Left colon (tissue), 2 donors: ENCODE measurements at places on chromosomes 13 and 19. TPM values are rescaled to one million over a fixed set of nuclear protein-coding genes. Genes with fewer than 3 reads are reported as not detected.

The CLPTM1 gene
- 113 TPM for total RNA-seq

The KLF5 gene
- 365 TPM for total RNA-seq

The OR10H1 gene
- total RNA-seq: 0.09 TPM

The KASH5 gene
- total RNA-seq: not detected

The INSR gene
- 84.9 TPM for total RNA-seq

The TLE6 gene
- total RNA-seq: 2.6 TPM

The VN1R4 gene
- not detected for total RNA-seq

The ETHE1 gene
- 480 TPM for total RNA-seq

The ZNF492 gene
- 0.43 TPM for total RNA-seq

The CEACAM4 gene
- total RNA-seq: 0.22 TPM

The COMP gene
- total RNA-seq: not detected

The ZNF296 gene
- total RNA-seq: 6.1 TPM

The CEACAM7 gene
- total RNA-seq: 2,049 TPM

The ZNF723 gene
- not detected for total RNA-seq

The VWA8 gene
- 26.9 TPM for total RNA-seq

The DCLK1 gene
- 2.7 TPM for total RNA-seq

The DIAPH3 gene
- 5.0 TPM for total RNA-seq

The KLF1 gene
- not detected for total RNA-seq

GRCh38 chr19:48560095-48560530 lies 8.1 kb downstream of the SULT2B1 start:
- no peak for DNase-seq

DNA sequence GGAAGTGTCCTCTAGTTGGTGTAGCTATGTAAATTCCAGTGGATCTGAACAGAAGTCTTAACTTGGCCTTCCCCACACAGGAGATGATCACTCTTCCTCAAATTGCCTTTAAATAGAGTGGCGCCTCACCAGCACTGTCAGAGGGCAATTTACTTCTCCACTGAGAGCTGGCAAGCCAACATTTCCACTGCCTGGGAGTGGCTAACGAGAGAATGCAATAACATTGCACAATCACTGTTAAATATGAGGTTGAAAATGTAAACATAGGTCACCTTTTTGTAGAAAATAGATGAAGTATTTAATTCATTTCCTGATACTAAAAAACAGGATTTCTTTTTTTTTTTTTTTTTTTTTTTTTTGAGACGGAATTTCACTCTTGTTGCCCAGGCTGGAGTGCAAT lies 55.4 kb upstream of the UBL3 start:
- peak; percentile 85 for DNase-seq

- DNase-seq: no peak
These were observed 61.4 kb downstream of the ERCC5 start for GRCh38 chr13:102907016-102907756.

GRCh38 chr19:1411255-1412191 lies 4.1 kb downstream of the DAZAP1 start:
- no peak for DNase-seq

- DNase-seq: peak; percentile 41
These were observed 4.9 kb downstream of the CSNK1G2 start for GRCh38 chr19:1945899-1946298.

- DNase-seq: no peak
These were observed 56.1 kb upstream of the ATXN8OS start for GRCh38 chr13:70051531-70051930.

DNA sequence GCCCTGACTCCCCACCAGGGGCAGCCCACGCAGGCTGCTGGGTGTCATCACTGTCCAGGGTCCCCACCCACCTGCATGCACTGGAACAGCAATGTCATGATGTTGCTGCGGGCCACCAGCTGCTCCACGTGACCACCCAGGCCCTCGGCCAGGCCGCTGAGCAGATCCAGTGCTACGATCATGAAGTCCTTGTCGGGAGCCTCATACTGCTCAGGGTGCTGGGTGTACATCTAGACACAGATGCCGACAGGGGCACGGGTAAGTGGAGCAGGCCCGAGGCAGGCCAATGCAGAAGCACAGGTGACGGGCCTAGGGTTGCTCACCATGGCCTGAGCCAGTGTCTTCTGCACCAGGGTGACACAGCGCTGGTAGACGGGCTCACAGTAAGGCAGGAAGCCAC lies 8.7 kb upstream of the FBXW9 start:
- DNase-seq: no peak

DNA sequence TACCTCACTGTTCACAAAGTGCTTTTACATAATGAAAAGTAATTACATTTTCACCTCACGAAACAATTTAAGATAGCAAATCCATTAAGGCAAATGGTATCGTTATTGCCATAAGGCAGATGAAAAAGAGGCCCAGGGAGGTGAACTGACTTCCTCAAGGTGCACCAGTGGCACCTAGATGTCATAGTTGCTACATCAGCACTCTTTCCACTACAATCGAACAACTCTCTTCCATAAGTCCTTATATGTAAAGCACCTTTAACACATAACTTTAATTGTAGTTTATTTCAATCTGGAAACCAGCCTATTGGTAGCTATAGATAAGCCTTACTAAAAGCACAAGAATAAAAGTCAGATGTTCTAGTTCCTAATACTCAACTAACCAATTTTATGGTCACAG lies 35.1 kb downstream of the XPO4 start:
- no peak for DNase-seq

DNA sequence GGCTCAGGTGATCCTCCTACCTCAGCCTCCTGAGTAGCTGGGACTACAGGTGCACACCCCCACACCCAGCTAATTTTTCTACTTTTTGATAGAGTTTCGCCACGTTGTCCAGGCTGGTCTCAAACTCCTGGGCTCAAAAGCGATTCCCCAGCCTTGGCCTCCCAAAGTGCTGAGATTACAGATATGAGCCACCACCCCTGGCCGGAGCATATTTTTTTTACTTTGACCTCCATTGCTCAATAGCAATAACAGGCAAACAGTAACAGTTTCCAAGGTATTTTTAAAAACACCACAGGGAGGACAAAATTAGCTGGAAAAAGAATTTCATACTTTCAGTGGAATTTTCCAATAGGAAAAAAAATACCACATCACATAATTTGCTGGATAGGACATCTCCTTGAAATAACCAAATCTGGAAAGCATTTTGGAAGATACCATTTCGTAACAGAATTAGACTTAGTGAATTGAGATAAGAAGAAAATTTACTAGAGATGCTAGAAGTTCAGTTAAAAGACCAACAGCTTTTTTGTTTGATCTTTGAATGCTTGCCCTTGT lies 5.2 kb downstream of the DUXA start:
- no peak for DNase-seq

- no peak for DNase-seq
These were observed 30.3 kb downstream of the TSHZ3 start for GRCh38 chr19:31318790-31319425.

- no peak for DNase-seq
These were observed 2.0 kb downstream of the PPP6R1 start for GRCh38 chr19:55256562-55257460.

GRCh38 chr13:64471916-64472315 lies 2758.2 kb downstream of the PCDH9 start:
- DNase-seq: no peak

GRCh38 chr19:14632286-14632685 lies 42.4 kb downstream of the ADGRE3 start:
- no peak for DNase-seq

DNA sequence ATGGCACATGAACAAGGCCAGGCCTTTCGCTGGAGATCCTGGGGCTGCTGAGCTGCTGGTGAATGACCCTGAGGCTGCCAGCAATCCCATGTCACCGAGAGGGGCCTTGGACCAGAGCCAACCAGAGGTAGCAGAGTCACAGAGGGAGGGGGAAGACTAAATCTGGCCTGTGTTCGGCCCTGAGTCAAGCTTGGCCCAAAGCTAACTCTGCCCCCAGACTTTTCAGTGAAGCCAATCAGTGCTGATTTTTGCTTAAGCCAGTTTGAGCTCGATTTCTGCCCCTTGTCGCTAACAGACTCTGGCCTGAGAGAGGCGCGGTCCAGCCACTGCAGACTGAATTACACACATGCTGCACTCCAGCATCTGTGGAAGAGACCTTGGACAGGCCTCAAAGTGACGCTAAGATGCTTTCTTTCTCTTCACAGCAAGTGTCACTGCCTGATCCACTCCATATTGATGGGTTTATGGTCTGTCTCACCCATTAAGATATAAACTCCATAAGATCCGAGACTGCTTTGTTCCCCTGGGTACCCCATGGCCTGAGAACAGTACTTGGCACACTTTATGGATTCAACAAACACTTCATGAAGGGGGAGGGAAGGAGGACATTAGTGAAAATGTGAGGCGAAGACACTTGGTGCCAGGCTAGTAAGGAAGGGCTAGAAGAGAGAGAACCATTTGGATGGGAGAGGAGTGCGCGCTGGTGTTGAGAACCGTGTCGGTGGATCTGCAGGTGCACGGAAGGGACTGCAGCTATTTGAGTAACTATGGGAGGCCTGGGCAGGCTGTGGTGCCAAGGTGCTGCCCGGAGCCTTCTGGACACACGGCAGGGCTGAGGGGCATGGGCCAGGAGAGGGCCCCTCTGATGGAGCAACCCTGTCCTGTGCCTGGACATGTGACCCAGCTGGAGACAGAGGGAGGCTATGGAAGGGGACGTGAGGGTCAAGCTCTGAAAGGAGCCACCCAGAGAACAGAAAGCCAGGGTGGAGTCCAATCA lies 17.6 kb downstream of the RANBP3 start:
- DNase-seq: no peak

DNA sequence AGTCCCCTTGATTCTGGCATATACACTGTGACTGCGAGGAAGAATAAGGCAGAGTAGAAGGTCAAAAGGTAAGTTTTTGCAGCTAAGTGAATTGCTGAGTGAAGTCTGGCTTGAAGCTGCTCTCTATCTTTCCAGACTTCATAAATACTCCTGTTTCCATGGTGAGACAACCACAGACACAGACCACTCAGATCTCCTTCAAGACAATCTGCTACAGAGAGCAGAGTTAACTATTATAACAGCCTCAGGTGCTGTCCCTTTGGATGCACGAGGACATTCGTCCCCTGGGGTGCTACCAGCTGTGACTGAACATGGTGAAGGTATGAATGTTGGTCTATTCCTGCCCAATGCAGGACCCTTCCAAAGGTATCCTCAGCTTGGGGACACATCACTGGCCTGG lies 104.0 kb downstream of the MYCBP2 start:
- DNase-seq: no peak

GRCh38 chr13:73421310-73421912 lies 362.6 kb downstream of the KLF5 start:
- no peak for DNase-seq

DNA sequence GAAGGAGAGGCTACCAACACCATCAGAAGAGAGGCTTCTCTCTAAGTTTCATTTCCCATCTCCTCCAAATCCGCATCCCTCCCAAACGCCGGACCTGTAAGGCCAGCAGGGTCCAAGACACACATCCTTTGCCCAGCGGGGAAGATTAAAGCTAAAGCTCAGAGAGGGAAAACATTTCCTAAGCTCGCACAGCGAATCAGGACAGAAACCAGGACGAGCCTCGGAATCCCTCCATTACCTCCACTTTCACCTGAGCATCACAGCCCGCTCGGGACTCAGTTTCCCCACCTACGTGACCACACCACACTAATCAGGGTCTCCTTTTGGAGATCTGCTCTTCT lies 711 bp upstream of the FOSB start:
- DNase-seq: no peak

GRCh38 chr19:14795078-14795721 lies 16.8 kb upstream of the ADGRE2 start:
- DNase-seq: no peak

GRCh38 chr19:18995804-18996241 lies 37.5 kb downstream of the SUGP2 start:
- peak; percentile 32 for DNase-seq

DNA sequence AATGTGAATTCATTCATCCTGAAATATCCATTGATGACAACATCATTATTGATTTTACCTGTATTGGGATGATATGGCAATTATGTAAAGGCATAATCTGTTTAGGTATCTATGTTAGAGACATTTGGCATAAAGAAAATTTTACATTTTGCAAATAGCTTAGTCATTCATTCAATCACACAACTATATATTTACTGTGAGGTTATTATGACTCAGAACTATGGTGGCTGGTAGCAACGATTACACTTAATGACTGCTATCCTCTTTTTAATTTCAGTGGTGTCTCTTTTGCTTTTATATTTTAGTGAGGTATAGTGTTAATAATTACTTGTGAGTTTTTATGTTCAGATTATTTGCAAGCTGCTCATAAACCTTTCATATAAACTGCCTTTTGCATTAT lies 955.9 kb downstream of the SLITRK6 start:
- DNase-seq: no peak

- no peak for DNase-seq
These were observed 59.0 kb downstream of the SMARCA4 start for GRCh38 chr19:11019824-11020223.

- peak; percentile 65 for DNase-seq
These were observed at the start of gene GNA15 for GRCh38 chr19:3135961-3136683. GNA15 (plus strand) TSS chr19:3136033; CDS start chr19:3136451, 418 bp downstream.

GRCh38 chr19:30385174-30385573 lies 13.0 kb downstream of the ZNF536 start:
- no peak for DNase-seq

- no peak for DNase-seq
These were observed 28.0 kb downstream of the CARS2 start for GRCh38 chr13:110677731-110678545.

GRCh38 chr19:55305491-55305890 lies 19.6 kb downstream of the TMEM150B start:
- no peak for DNase-seq

- DNase-seq: no peak
These were observed 17.7 kb downstream of the ZNF77 start for GRCh38 chr19:2927032-2927430.
